ENCODE measurements at places on chromosomes 2 and 18.

- no peak for DNase-seq
These were observed 83.3 kb upstream of the CD28 start for GRCh38 chr2:203623096-203623495.

GRCh38 chr2:230660294-230661060 lies 52.2 kb upstream of the CAB39 start:
- DNase-seq = no peak

DNA sequence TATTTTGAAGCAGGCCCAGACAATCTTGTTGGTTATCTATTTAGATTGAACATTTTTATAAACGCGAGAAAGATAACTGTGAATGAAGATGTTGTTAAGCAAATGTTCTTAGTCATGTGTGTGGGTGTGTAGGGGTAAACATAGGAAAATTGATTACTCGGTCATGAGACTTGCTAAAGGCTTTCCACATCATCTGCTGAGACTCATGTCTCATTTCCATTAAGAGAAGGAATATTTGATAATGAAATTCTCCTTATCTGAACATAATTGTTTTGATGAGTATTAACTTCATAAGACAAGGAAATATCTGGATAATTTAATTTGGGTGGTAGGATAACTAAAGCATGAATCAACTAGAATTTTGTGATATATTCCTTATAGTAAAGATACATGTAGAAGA lies 19.7 kb downstream of the CCDC102B start:
- DNase-seq = no peak

GRCh38 chr2:39779341-39779851 lies 338 bp upstream of the THUMPD2 start:
- DNase-seq = no peak

- DNase-seq = no peak
These were observed 72.9 kb downstream of the NDUFA10 start for GRCh38 chr2:239952251-239952650.

GRCh38 chr18:44725300-44726058 lies 44.8 kb downstream of the SETBP1 start:
- peak; percentile 54 for DNase-seq

DNA sequence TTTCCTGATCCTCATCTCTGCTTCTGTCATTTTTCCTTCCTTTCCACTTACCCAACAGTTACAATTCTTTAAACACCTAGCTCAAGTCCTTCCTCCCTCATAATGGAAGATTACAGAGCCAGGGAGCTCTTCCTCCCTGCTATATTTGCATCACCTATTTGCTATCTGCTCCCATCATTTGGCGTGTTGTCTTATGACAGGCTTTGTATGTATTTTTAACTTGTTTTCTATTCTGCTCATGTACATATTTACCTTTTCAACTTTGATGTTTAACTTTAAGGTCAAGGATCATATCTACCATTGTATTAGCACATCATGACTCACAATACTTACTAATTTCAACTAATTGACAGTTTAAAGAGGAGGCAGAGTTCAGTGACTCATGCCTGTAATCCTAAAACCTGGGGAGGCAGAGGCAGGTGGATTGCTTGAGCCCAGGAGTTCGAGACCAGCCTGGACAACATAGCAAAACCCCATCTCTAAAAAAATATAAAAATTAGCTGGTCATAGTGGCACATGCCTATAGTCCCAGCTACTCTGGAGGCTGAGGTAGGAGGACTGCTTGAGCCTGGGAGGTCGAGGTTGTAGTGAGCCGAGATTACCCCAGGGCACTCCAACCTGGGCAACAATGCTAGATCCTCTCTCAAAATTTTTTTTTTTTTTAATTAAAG lies 308.0 kb upstream of the STON1 start:
- no peak for DNase-seq

GRCh38 chr2:196481324-196481697 lies 158.2 kb upstream of the CCDC150 start:
- no peak for DNase-seq

DNA sequence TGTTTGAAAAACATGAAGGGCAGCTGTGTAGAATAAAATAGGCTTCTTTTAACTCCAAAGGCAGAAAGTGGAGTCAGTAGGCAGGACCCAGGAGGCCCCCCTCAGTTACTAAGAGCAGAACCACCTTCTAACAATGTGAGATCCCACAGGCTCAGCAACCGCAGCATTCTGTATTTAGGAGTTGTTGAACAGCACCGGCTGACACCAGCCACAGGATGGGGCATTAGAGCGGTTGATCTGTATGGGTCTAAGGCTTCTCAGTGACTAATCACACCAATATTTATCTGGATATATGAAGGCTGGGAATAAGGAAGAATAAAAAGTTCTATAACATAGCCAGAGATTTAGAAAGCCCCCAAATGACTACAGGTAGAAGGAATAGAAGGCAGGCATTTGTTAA lies 51.7 kb downstream of the MYO5B start:
- DNase-seq = no peak

- no peak for DNase-seq
These were observed 65.7 kb downstream of the PDCL3 start for GRCh38 chr2:100628506-100628905.

GRCh38 chr2:240644171-240644651 lies 18.9 kb downstream of the GPR35 start:
- DNase-seq = no peak

GRCh38 chr2:46510598-46511177 lies 31.3 kb downstream of the TMEM247 start:
- no peak for DNase-seq

GRCh38 chr2:242004902-242005230 lies 135.3 kb downstream of the RTP5 start:
- DNase-seq = no peak

GRCh38 chr18:48954886-48955819 lies 4.4 kb upstream of the SMAD7 start:
- DNase-seq = no peak

GRCh38 chr2:165436559-165436958 lies 32.9 kb upstream of the CSRNP3 start:
- no peak for DNase-seq

DNA sequence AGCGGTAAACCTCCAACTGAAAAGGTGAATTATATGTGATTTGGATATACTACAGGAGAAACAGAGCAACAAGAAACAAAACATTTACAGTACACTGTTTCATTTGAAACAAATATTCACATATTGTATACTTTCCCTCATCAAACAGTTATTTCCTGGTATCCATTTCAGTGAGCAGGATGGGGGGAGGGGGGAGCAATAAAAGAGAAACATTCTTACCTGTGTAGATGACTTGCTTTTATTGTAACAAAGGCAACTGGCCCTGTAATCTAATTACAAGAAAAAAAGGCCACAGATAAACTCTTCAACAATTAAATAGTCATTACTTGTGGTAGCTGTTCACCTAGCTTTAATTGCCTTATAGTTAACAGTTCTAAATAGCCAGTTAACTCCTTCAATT lies 3.9 kb upstream of the PPP1CB start:
- no peak for DNase-seq

GRCh38 chr2:233092432-233093165 lies 32.5 kb downstream of the INPP5D start:
- DNase-seq = no peak

DNA sequence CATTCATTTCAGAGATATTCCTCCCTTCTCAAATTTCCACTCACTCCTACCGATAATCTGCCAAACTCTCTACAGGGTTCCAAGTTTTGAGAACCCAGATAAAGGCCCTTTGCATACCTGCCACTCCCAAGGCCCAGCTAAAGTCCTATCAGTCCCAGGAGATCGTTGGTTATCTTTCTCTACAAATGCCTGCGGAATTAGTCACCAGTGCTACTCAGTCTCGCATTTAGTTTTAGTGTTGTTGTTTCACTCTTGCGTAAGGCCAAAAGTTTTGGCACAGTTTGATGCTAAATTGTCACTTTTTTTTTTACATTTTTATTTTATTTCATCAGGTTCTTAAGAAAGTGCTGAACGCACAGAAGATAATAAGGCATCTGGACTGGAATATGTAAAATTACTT lies 29.2 kb upstream of the SETBP1 start:
- DNase-seq = no peak

- no peak for DNase-seq
These were observed 34.6 kb downstream of the LOXHD1 start for GRCh38 chr18:46622451-46622850.

DNA sequence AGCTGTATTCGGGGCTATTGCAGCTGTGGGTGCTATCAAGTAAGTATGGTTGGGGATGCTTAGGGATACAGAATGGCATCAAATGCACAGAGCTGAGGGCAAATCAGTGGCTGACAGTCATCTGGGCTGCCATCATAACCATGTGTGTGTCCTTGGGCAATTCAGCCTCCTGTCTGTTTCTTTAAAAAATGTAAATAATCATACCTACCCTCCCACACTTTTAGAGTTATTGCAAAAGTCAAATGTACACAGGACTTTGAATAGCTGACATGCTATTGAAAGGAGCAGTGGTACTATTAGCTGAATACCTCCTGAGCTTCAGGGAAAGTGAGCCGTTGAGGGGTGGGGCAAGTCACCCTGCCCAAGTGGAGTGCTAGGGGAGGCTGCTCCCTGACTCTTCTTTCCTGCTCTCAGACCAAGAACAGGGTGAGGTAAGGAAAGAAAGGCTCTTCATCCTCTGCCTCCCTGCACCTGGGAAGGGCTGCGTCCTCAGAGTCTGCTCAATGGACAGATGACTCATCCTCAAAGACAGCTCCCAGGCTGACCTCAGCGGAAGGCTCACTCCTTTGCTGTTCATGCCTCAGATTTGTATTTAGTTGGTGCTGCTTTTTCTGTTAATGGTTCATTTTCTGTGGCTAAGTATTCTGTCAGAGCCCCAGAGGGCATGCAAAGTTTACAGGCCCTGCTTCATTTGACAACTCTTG lies 54.9 kb upstream of the BZW1 start:
- no peak for DNase-seq
